ENCODE measurements at places on chromosomes 2 and 18. TPM values are rescaled to one million over a fixed set of nuclear protein-coding genes. Genes with fewer than 3 reads are reported as not detected.

Gene TACR1
- 2.9 TPM for polyA plus RNA-seq

Gene NOL4
- polyA plus RNA-seq, result 3.8 TPM

Gene CAVIN2
- 47.6 TPM for polyA plus RNA-seq

Gene ABCG8
- polyA plus RNA-seq, result 0.67 TPM

Gene TTN
- 1.1 TPM for polyA plus RNA-seq

Gene COBLL1
- 117 TPM for polyA plus RNA-seq

Gene TUBA4B
- 0.90 TPM for polyA plus RNA-seq

Gene QPCT
- 15.4 TPM for polyA plus RNA-seq

Gene TSPYL6
- polyA plus RNA-seq, result 0.04 TPM

Gene HNMT
- 64.2 TPM for polyA plus RNA-seq

Gene NAT8
- polyA plus RNA-seq, result 25.5 TPM

Gene RBMS1
- 122 TPM for polyA plus RNA-seq

DNA sequence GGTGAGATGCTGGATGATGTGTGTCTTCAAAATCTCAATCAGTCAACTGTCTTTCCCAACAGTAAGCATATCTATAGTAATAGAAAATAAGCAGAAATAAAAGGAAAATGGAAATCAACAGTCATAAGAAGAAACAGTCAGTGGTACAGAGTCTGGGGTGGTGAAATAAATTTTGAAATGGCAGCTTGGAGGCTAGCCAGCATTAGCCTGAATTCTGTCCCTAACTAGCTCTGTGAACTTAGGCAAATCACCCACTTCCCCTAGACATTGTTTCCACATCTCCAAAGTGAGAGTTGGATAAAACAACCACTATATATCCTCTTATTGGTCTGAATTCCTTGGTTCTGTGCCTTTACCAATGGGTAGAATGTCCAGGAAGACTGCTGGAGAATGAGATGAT, 189.7 kb upstream of the REV1 start:
- DNase-seq, result no peak

- no peak for DNase-seq
Observed at GRCh38 chr2:136029149-136029548, 43.7 kb upstream of the DARS1 start.

GRCh38 chr2:226855787-226856186, 19.9 kb downstream of the RHBDD1 start:
- DNase-seq, result no peak

DNA sequence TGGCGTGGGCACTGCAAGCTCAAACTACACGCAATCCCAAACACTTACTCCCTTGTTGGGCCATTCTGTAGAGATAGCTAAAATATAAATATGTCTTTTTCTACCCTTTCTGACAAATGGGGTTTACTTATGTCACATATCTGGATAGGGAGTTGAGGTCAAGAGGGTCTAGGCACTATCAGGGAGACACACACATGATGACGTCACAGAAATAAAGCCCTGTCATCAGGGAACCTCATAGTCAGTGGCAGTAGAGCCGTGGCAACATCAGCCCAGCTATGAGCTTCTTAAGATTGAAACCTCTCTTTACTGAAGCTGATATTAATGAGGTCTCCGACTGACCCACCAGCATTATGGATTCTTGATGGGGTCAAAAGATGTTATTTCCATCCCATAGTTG, 234.6 kb upstream of the CDH7 start:
- DNase-seq, result no peak

- no peak for DNase-seq
Observed at GRCh38 chr2:29848566-29849310, 72.6 kb downstream of the ALK start.

- DNase-seq, result no peak
Observed at GRCh38 chr18:44857744-44858491, 177.2 kb downstream of the SETBP1 start.

GRCh38 chr2:54904836-54905235, 145.4 kb downstream of the RTN4 start:
- DNase-seq, result no peak

DNA sequence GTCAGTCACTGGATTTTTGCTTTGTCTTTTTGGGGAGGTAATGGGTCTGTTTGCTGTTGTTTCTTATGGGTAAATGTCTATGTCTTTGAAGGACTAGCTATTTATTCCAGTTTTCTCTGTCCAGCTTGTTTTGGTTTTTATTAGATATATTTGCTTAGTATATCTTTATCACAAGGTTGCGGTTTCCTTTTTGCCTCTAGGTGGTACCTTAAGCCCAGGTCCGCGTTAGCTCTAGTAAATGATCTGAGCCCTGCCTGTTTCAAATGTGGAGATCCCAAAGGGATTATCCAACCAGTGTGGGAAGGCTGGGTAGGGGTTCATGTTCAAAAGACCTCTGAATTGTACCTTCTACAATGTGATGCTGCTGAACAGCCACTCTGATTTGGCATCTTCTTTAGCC, 114.5 kb downstream of the MYO3B start:
- no peak for DNase-seq

- DNase-seq, result no peak
Observed at GRCh38 chr2:118040891-118041290, 27.0 kb upstream of the CCDC93 start.

- no peak for DNase-seq
Observed at GRCh38 chr2:112187805-112188596, 49.8 kb downstream of the FBLN7 start.

- DNase-seq, result no peak
Observed at GRCh38 chr18:48673456-48673852, 134.6 kb downstream of the CTIF start.

DNA sequence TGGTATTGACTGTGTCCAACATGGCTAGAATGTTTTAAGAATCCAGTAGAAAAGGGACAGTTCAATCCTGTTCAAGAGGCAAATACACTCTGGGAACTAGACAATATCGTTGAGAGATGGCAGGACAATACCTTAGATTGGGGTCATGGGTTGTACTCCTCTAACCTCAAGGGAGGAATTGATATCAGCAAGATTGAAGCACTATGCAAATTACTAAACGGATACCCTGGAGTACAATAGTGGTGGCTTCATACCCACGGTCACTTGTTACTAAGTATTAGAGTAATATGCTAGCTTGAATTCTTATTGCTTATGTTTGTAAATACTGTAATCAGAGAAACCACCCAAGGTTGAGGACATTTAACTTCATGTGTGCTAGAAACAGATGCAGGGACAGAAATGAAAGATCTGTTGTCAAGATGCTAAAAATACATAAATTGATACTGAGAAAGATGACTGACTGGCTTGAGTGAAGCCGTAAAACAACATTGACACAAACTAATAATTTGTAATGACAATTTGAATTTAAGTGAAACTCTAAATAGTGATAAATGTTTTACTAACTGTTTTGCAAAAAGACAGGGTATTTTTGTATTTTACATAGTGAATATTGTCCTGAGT, 73.3 kb downstream of the KCNJ3 start:
- DNase-seq, result no peak

- no peak for DNase-seq
Observed at GRCh38 chr18:7840411-7840810, 273.3 kb downstream of the PTPRM start.

DNA sequence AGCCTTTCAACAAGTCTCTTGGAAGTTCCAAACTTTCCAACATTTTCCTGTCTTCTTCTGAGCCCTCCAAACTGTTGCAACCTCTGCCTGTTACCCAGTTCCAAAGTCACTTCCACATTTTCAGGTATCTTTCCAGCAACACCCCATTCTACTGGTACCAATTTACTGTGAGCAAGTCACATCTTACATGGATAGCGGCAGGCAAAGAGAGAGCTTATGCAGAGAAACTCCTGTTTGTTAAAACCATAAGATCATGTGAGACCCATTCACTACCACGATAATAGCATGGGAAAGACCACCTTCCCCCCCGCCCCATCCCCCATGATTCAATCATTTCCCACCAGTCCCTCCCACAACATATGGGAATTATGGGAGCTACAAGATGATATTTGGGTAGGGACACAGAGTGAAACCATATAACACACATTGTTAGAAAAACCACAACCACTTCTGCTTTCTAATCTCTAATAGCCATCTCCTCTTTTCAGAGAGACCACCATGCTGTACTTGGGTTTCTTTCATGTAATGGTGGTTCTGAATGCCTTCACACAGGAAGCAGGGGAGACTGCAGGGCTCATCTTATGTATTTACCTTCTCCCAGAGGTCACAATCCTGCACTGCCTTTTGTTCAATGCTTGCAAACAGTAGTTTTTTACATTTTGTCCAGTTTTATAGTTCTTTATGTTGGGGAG, 46.0 kb upstream of the CALCRL start:
- DNase-seq, result no peak

GRCh38 chr2:182868054-182868796, 1.8 kb upstream of the FRZB start:
- DNase-seq, result no peak

DNA sequence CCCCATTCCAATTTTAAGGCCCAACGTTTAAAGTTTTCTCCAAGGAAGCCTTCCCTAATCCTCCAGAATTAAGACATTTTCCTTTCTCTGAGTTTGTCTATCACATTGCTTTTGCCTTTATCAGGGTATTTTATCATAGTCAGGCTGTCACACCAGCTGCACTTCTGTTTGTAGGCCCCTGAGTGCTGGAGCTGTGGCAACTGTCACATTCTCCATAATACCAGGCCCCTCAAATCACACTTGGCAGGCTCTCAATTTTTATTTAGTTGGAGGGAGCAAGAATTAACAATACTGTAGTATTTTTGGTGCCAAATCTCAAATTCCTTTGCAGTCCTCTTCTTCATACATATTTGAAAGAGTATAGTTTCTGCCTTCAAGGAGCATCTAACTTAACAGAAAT, 122.2 kb downstream of the FSHR start:
- DNase-seq, result no peak

GRCh38 chr18:13537022-13537780, 189.2 kb downstream of the FAM210A start:
- no peak for DNase-seq

DNA sequence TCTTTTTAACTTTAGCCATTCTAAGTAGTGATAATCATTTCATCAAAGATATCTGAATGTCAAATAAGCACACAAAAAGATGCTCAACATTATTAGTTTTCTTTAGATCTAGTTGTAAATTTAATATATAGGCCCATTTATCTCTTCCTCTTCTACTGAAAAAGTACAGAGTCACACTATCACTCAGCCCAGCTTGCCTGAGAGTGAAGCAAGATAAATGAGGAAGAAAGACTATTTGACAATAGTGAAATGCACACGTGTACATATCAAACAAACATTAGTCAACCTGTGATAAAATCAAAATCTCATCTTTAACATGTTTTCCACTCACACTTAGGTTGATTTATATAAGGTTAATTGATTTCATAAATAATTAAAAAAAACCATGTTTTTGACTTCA, 83.5 kb upstream of the CCDC195 start:
- DNase-seq, result no peak

DNA sequence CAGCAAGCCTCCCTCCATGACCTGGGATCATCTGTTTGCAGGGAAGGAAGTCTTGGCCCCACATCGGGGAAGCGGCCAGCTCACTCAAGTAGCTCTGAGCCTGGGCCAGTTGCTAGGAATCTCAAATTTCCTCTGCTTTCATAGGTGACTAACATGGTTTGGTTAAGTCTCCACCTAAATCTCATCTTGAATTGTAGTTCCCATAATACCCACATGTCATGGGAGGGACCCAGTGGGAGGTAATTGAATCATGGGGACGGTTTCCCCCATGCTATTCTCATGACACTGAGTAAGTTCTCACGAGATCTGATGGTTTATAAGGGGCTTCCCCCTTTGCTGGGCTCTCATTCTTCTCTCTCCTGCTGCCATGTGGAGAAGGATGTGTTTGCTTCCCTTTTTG, 75.2 kb downstream of the LBH start:
- no peak for DNase-seq

GRCh38 chr2:53087262-53087873, 680.2 kb upstream of the CHAC2 start:
- DNase-seq, result no peak

DNA sequence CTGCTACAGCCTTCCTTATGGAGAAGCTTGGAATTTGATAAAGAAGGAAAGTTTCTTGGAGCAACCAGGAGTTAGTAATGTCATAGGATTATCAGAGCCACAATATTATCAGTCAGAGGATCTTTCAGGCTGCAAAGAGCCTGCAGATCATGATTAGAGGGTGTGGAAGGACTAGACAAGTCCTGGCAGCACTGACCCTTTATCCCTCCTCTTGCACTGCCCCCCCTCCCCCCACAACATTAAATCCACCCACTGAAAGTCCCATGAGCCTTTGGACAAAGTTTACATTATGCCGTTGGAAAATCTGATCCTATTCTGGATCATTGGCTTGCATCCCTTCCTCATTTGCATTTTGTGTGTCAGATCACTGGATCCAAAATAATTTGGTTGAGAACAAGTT, 18.7 kb upstream of the IMPA2 start:
- no peak for DNase-seq

GRCh38 chr2:219001577-219002394, 8.6 kb upstream of the CRYBA2 start:
- no peak for DNase-seq

DNA sequence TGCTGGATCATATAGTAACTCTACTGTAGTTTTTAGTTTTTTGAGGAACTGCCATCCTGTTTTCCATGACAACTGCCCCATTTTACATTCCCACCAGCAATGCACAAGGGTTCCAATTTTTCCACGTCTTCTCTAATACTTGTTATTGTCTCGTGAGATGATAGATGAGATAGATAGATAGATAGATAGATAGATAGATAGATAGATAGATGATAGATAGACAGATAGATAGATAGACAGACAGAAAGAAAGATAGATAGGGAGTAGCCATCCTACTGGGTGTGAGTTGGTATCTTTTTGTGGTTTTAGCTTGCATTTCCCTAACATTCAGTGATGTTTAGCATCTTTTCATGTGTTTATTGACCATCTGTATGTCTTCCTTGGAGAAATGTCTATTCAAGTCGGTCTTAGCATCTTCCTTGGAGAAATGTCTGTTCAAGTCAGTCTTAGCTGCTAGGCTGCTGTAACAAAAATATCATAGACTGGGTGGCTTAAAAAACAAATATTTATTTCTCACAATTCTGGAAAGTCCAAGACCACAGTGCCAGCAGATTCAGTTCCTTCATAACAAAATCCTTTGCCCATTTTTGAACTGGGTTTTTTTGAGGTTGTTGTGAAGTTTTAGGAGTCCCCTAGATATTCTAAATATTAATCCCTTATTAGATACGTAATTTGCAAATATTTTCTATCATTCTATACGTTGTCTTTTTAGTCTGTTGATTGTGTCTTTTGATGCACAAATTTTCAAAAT, 98.5 kb downstream of the BIN1 start:
- no peak for DNase-seq

- DNase-seq, result no peak
Observed at GRCh38 chr2:55590810-55591440, 26.5 kb downstream of the PPP4R3B start.
